HS-27A (cell line): ENCODE measurements at places on chromosomes 13 and 19.

DNA sequence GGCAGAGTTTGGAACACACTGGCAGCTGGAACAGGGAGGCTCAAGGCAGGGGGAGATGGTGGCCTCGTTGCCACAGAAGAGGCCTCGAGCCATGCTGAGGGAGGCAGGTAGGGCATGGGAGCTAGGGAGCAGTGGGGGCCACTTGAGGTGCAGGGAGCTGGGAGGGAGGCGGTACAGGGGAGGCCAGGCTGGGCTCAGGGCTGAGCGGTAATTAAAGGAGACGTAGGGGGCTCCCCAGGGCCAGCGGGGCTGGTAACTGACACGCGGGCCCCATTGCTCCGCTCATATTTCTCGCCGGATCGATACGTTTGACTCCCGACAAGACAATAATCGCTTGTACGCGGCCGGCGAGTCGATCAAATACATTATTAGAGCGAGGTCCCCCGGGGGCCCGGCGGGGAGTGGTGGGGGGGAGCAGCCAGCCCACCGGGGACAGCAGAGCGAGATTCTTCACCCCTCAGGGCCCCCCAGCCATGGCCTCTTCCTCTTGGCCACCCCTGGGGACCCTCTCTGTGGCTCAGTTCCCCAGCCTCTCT, 2.4 kb upstream of the POU2F2 start:
- DNase-seq: no peak

GRCh38 chr13:88601949-88602348, 930.8 kb downstream of the SLITRK5 start:
- DNase-seq: no peak

- no peak for DNase-seq
Measured at GRCh38 chr19:53519446-53519845, 18.5 kb upstream of the ZNF331 start.

- DNase-seq: no peak
Measured at GRCh38 chr19:2371656-2372055, 11.6 kb downstream of the TMPRSS9 start.

DNA sequence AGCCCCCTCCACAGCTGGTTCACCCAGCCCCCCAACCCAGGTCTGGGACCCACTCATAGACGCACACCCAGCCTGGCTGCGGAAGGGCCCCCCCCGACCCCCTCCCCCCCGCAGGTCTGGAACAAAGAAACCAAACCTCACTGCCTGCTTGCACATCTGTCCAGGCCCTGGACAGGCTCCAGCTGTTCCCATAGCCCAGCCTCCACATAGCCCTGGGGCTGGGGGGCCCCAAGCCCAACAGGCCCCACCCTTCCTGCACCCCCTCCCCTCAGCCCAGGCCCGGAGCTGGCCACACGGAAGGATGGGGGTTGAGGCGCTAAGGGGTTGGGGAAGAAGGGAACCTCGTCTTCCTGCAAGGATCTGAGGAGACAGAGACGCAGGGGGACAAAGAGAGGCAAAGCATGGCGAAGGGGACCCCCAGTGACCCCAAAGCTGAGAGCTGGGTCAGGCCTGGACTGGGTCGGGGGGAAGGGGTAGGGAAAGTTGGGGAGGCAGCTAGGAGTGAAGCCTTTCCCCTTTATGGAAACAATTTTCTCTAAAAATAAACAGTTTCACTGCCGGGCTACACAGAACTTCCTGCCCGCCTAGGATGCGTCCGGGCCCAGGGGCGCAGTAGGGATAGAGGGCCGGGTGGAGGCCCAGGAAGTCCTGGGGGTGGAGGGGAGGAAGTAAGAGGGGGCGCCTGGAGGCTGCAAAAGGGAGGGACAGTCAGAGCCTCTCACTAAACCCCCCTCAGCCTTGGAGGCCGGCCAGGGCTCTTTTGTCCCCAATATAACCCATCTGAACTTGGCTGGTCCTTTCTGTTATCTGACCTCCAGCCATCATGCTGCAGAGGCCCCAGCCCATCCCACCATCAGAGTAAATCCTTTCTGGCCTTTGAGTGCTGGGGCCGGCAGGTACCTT, 2.4 kb downstream of the KANK2 start:
- DNase-seq: no peak

DNA sequence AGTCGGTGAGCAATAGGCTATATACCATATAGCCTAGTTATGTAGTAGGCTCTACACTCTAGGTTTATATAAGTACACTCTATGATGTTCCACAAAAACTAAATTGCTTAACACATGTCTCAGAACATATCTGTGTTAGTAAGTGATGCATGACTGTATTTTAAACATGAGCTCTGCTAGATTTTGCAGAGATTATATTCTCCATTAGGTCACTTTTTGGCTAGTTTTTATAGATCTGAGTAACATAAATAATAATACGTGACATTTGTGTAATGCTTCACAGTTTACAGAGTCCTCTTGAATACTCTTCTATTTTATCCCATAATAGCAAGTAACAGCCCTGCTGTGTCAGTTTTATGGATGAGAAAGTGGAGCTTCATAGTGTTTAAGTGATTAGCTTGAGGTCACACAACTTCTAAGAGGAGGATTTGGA, 47.8 kb downstream of the NDFIP2 start:
- DNase-seq: no peak

DNA sequence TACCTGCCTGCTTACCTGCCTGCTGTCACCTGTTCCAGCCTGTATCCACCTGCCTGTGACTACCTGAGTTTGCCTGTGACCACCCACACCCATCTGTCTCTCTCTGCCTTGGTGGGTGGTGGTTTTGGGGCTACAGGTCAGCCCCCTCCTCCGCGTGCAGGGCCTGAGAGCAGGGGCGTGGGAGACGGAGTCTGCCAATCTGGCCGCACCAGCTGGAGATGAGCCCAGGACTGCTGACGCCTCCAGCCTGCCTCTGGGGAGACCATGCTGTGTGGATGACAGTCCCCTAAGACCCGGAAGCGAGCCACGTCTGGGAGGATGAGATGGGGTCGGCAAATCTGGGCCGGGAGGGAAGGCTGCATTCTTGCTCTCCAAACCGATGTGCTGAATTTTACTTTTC, 15.9 kb upstream of the KCTD15 start:
- DNase-seq: no peak

DNA sequence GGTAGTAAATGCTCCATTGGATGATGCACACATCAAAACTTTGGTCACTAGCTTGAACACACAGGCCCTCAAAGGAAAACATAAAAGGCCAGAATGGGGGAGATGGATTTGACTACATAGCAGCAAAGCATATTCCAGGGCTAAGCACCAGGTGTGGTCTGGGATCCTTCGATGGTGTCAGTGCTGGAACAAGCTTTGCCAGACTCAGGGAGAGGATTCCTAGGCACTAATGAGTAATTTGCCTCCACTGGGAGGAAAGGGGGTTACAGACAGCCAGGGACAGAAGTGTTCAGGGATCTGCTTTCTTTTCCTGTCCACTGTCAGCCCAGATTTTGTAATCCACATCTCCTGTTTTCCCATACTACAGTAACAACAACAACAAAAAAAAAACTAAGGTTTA, 157.2 kb upstream of the OBI1 start:
- DNase-seq: no peak

- DNase-seq: no peak
Measured at GRCh38 chr19:3518659-3519058, 12.5 kb downstream of the FZR1 start.

DNA sequence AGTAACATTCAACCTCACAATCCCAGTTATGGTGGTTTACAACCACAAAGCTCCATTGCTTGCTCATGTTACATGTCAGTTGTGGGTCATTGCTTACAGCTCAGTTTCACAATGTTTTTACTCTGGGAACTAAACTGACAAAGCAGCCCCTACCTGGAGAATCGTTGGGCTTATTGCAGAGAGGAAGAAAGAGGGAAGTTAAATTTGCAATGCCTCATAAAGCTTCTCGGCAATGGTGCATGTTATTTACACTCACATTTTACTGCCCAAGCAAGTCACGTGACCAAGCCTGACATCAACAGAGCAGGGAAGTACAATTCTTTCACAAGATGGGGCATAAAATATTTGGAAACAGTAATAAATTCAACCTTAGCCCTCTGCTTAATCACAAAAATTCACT, 441.6 kb downstream of the TDRD3 start:
- no peak for DNase-seq

- no peak for DNase-seq
Measured at GRCh38 chr13:110361365-110361911, 54.4 kb downstream of the COL4A2 start.

- no peak for DNase-seq
Measured at GRCh38 chr19:2376784-2377519, 16.9 kb downstream of the TMPRSS9 start.

DNA sequence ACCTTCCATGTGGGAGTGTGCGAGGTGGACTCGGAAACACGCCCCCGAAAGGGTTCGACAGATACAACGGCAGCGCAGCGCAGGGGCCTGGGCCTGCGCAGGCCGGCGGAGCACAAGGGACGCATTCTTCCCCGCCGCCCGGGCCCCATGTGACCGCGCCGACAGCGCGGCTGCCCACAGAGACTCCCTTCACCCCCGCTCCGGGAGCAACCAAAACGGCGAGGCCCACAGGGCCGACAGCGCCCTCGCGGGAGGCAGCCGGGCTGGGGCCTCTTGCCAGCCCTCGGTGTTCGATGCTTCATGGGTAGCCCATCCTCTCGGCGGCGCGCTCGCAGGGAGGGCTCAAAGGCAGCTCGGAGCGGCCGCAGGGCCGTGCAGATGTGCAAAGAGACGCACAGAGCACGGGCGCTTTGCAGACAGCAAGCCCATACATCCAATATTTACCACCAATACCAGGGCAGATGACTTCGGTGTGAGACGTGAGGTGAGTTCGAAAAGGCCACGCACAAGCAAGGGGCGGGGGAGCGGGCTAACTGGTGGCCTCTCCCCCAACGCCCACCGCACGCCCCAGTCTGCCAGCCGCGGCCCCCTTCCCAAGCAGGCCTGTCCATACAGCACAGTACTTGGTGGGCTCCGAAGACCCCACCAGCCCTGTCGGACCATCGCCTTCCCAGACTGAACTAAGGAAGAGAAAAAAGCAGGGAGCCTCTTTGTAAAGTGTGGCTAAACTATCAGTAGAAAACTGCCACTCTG, 89.9 kb downstream of the CRYL1 start:
- no peak for DNase-seq

- no peak for DNase-seq
Measured at GRCh38 chr13:110106726-110107125, 200.2 kb downstream of the COL4A1 start.

DNA sequence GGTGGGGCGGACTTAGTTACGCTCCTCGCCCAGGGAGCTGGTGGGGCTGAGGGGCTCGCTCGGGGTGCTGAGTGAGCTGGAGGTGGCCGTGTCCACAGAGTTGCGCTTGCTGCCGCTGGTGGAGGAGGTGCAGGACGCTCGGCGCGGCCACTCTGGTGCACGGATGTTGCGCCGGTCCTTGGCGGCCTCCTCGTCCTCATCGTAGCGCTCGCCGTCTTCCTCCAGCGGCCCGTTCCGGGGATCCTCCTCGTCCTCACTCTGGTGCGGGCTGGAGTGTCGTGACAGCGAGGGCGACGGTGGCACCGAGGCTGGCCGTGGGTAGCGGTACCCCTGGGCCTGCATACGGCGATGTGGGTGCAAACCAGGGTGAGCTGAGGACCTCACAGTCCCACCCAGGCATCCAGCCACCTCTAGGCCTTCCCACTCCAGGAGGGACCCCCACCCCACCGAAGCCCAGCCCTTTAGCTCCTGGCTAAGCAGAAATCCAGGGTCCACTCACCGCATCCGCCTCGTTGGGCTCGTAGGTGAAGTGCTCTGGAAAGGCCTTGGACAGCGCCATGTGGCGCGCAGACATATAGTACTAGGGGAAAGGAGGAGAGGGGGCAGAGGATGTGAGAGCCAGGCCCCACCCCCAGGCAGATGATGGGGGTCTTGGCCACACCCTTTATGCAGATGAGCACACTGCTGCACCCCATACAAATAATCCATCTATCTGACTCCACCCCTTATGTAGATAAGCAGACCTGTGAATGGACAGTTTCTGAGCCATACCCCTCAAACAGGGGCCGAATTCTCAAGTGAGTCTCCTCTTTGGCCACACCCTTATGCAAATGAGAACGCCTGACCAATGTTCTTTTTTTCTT, 4.4 kb downstream of the FTL start:
- no peak for DNase-seq

GRCh38 chr19:42176649-42176989, 40.9 kb downstream of the DEDD2 start:
- DNase-seq: no peak

GRCh38 chr19:14632286-14632685, 42.4 kb downstream of the ADGRE3 start:
- peak; percentile 3 for DNase-seq

DNA sequence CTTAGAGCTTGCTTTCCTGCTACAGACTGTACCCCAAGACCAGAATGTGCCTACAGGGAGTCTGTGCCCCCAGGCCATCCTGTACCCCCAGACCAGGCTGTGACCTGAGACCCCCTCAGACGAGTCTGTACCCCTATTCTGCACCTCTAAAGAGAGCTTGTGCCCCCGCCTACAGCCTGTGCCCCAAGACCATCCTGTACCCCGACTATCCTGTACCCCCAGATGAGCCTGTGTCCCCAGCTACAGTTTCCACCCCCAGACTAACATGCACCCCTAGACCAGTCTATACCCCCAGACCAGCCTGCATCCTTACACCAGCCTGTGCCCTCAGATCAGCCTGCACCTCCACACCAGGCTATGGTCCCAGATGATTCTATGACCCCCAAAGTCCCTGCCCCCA, 2.0 kb downstream of the CACNG6 start:
- DNase-seq: no peak

DNA sequence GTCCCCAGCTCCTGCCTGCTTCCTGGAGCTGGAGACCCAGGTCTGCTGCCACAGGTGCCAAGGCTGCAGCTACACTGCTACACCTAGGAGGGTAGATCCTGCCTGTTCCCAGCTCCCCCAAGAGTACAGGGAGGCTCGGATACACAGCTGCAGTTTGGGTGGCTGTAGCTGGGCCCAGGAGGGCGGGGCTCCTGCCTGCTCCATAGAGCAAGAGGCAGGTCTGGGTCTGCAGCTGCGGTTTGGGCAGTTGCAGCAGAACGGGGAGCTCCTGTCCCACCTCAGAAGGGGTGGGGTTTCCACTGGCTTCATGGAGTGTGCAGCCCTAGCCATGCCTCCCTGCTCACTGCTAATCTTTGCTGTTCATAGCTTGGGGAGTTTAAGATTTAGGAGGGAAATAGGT, 199.0 kb downstream of the NUFIP1 start:
- DNase-seq: no peak
